ENCODE measurements at places on chromosomes 1 and 21.

GRCh38 chr1:67431156-67431765 is 1.1 kb upstream of the SERBP1 start:
- no peak for DNase-seq

- DNase-seq = no peak
These were observed 41.0 kb downstream of the LMX1A start for GRCh38 chr1:165315481-165315880.

GRCh38 chr1:61506236-61506635 is 218.7 kb downstream of the TM2D1 start:
- no peak for DNase-seq

DNA sequence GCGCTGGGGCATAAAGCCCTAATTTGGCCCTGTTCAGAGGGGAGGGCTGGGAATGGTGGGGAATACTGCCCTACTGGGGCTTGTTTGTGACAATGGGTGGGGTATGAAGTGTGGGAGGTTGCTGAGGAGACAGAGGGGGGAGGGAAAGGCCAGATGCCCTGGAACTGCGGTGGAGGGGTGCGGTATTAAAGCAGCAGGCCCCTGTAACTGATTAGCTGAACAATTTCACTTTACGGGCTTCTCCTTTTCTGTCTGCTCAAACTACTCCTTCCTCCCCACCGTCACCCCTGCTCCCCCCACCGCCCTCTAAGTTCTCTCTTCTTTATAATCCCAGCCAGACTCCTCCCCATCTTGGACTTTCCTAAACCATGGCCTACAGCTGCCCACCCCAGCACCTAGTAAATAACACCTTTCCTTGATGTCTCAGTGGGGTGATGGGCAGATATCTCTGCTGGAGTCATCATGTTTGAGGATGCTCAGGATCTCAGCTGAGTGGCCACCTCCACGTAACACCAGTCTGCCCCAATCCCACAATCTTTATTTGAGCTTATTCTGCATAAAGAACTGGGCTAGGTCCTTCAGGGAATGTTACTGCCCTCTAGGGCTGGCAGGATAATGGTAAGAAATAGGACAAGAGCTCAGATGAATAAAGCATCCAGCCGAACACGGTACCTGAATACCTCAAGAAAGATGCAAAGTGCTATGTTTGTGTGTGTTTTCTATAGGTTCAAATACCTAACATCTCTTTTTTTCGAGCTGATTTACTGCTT is 33.5 kb downstream of the XCL1 start:
- no peak for DNase-seq

- DNase-seq = no peak
These were observed 3.9 kb upstream of the HES4 start for GRCh38 chr1:1003618-1004419.

- peak; percentile 63 for DNase-seq
These were observed 14.4 kb downstream of the SMYD3 start for GRCh38 chr1:246492611-246493245.

GRCh38 chr1:206469411-206469932 is 804 bp upstream of the IKBKE start:
- no peak for DNase-seq

DNA sequence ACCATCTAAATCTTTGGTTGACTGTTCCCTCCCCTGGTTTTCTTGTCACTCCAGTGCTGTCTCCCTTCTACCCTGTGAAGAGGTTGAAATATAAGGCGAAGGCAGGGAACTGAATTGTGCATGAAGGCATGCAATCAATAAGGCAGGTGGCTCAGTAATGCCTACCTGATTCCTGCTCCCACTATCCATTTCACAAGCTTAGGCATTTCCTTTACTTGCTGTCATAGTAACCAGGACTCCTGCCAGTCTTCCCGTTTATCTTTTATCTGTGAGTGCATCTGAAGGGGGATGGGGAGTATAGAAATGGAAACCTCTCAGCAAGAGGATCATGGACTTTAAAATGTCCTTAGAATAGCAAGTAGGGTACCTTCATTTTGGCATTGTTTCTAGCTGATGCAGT is 40.5 kb downstream of the MRPS6 start:
- DNase-seq = no peak

DNA sequence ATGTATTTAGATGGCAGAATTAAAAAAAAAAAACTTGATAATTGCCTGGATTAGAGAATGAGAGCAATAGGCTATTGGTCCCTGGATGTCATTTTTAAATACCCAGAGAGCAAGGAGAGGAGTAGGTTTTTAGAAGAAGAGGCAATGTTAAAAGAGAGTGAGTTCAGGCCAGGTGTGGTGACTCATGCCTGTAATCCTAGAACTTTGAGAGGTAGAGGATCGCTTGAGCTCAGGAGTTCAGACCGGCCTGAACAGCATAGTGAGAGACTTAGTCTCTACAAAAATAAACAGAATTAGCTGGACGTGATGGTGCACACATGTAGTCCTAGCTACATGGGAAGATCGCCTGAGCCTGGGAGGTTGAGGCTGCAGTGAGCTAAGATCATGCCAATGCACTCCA is 15.9 kb upstream of the MUTYH start:
- no peak for DNase-seq

Data from astrocyte of the cerebellum (primary cell).